ENCODE measurements at places on chromosomes 5 and 9. TPM values are rescaled to one million over a fixed set of nuclear protein-coding genes. Genes with fewer than 3 reads are reported as not detected.

GRCh38 chr5:150315245-150315644, 12.5 kb upstream of the ARSI start:
- no peak for DNase-seq

The AGXT2 gene
- total RNA-seq, result not detected

DNA sequence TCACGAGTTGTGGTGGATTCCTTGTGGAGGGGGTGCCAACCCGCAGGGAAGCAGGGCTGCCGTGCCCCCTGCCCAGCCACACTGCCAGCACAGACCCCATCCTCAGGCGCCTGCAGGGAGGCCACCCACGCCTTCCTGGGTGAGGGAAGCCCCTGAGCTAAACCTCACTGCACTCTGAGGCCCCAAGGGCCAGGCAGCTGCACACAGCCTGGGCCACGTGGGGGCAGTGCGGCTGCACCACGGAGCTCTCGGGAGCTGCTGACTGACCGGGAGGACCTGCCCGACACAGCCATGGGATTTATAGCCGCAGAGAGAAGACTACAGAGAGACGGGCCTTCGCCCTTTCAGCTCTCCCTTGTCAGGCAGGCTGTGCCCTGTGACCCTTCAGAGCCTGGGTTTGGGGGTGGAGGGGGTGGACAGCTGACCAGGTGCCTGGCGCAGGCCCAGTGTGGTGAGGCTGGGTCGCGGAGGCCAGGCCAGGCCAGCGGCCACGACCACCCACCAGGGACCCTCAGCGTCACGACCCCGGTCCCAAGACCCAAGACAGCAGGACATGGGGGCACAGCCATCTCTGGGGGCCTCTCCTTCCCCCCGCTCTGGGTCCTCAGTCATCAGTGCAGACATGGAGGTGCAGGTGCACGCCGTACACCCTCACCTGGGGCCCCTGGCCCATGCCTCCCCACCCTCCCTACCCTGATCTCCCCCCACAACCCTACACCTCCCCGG, 4.3 kb upstream of the AHRR start:
- peak; percentile 51 for DNase-seq

GRCh38 chr5:132385326-132386105, 16.0 kb downstream of the SLC22A5 start:
- DNase-seq, result peak; percentile 58

The CTXN3 gene
- not detected for total RNA-seq

DNA sequence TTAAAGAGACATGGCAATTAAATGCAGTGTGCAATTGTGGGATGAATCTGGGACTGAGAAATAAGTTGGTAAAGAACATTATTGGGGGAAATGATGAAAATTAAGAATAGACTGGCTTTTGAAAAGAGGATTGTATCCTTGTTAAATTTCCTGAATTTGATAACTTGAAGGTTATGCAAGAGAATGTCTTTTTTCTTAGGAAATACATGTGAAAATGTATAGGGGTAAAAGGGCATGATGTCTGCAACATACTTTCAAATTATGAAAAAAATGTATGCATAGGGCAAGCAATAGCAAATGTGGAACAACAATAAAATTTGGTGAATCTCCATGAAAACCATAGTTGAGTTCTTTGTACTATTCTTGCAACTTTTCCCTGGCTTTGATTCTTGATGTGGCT, 24.1 kb downstream of the PTTG1 start:
- DNase-seq, result no peak

The FOXD4L6 gene
- total RNA-seq, result not detected

The PCDHGB1 gene
- total RNA-seq, result not detected
